Activated naive CD4-positive, alpha-beta T cell treated with anti-CD3 and anti-CD28 coated beads for 36 hours (primary cell): ENCODE measurements at places on chromosomes 13 and 19. TPM values are rescaled to one million over a fixed set of nuclear protein-coding genes. Genes with fewer than 3 reads are reported as not detected.
A peak's percentile ranks its signal among the peaks of the same experiment; 100 is the strongest.

- DNase-seq: no peak
These were observed 41.0 kb upstream of the GRTP1 start for GRCh38 chr13:113404723-113405471.

- DNase-seq: no peak
These were observed 45.3 kb upstream of the ZNF599 start for GRCh38 chr19:34818270-34818669.

- DNase-seq: no peak
These were observed 256.9 kb downstream of the SPRY2 start for GRCh38 chr13:80083853-80084676.

DNA sequence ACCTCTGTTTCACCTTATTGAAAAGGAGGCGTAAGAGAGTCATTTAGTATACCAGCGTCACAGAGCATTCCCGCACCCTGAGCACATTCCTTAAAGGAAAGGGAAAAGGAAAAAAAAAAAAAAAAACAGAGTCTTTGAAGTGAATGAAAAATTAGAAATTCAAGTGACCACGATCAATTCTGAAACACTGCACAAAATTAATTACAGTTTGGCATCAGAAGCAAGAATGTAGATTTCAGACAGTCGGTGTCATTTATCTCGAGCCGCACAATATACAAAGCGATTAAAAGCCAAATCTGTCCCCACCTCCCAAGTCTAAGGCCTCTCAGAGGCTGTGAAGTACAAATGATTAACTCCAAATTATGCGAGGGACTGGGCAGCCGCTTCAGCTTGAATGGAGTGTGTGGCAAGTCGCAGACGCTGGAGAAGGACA, 173.7 kb upstream of the ZNF507 start:
- DNase-seq: no peak

GRCh38 chr13:106986687-106987426, 418.9 kb upstream of the ARGLU1 start:
- DNase-seq: no peak

- no peak for DNase-seq
These were observed 12.9 kb downstream of the CC2D1A start for GRCh38 chr19:13918726-13919411.

- DNase-seq: no peak
These were observed 399.6 kb downstream of the FGF14 start for GRCh38 chr13:102002287-102002686.

DNA sequence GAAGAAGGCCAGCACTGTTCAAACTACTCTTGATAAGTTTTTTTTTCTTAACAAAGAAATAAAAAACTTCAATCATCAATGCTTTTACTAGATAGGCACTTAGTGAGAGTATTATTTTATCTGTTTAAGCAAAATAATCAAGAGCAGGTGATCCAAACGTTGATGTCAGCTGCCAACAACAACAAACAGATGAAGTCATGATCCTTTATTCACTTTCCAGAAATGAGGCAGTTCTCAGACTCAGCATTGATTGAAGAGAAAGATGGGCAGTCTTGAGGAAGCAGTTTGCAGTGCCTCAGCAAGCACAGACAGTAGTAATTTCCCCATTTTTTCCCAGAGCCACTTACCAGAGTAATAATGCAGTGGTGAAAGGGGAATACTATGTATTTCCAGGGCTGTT, 38.4 kb upstream of the CSNK1A1L start:
- DNase-seq: no peak

DNA sequence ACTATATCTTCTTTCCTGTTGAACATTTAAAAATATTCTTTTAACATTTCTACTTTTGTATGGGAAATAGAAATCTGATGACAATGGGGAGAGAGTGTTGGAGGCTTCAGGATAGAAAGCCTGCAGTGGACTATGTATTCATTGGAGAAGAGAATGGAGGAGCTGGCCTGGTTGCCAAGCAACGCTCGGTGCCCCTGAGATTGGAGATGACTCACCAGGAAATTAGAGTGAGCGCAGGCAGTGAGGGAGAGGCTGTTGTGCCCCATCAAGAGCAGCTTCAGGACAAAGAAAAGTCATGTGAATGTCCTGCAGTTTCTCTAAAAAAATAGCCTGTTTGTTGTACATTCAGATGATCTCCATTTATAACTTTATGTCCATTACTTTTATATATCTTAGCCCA, 48.7 kb upstream of the ZNF835 start:
- DNase-seq: no peak

DNA sequence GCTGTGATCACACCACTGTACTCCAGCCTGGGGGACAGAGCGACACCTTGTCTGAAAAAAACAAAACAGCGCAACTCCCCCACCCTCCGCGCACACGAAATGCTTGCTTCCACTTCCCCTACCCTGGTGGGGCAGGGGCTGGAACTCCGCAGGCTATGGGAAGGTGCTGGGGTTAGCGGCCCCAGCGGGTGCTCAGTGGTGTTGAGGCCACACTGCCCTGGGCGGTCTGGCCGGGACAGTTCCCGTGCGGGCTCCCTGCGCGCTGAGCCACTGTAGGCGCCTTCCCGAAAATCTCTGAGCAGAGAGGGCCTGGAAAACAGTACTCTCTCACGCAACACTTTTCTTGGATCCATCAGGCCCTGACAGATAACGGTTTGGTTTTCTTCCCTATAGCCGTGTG, 1.1 kb upstream of the WTIP start:
- no peak for DNase-seq

DNA sequence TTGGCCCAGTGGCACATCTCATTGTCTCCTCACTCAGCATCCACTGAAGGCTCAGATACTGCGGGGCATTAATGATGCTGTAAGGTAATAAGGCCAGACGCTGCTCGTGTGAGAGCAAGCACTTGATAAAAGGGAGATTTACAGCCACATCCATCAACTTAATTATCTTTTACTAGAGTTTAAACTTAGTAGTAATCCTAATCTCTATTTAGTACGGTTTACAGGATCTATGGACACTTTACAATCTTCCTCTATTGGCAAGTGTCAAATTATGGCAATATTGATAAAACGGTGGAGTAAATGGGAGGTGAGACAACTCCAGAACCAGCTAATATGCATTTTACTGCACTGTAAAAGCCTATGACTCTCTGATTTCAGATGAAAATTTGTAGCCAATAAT, 192.7 kb upstream of the GPR12 start:
- DNase-seq: no peak

DNA sequence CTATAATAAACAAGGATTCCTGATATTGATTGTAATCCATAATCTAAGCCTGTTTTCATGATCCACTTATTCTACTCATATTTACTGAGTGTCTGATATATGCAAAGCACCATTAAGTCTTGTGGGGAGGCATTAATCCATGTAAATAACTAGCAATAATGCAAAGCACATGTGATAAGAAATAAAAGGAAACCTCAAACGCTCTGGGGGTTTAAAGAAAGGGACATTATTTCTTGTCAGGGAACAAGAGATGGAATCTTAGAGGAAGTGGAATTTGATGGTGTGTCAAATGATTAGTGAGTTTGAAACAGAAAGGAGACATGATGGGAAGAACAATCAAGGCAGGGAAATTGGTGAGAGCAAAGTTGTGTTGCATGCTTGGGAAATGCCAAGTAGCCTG, 57.4 kb upstream of the FLT1 start:
- no peak for DNase-seq

- no peak for DNase-seq
These were observed 49.6 kb upstream of the ARGLU1 start for GRCh38 chr13:106617561-106617960.

GRCh38 chr13:111372651-111373425, 52.4 kb downstream of the TEX29 start:
- no peak for DNase-seq

- DNase-seq: no peak
These were observed 431.1 kb downstream of the EFNB2 start for GRCh38 chr13:106104281-106104901.

DNA sequence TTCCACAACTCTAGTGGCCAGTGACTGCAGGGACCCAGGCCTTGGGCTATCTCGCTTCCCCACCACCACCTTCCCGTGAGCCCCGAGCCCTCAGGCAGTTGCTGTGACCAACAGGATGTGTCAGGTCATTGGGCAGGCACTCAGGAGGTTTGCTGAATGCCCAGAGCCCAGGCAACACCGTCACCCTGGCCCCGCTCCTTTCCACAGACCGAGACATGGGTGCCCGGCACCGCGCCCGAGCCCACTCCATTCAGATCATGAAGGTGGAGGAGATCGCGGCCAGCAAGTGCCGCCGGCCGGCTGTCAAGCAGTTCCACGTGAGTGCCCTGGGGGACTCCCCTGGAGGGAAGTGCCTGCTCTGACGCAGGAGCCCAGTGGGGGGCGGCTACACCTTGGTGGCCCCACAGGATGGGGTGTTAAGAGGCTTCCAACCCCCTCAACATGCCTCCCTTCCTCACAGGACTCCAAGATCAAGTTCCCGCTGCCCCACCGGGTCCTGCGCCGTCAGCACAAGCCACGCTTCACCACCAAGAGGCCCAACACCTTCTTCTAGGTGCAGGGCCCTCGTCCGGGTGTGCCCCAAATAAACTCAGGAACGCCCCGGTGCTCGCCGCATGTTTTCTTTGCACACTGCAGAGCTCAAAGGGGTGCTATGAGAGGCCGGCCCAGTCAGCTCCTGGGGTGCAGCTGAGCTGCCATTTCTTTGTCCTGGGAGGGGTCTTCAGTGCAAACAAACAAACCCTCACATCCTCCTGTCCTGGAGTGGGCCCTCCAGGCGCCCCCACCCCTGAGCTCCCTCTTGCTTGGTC, 3.2 kb downstream of the RPL18A start:
- no peak for DNase-seq

GRCh38 chr13:44523146-44524015, 52.7 kb downstream of the TSC22D1 start:
- peak; percentile 7 for DNase-seq

GRCh38 chr13:47454986-47455385, 546.1 kb downstream of the SUCLA2 start:
- no peak for DNase-seq

GRCh38 chr13:29318741-29319140, 276.7 kb downstream of the SLC7A1 start:
- no peak for DNase-seq

DNA sequence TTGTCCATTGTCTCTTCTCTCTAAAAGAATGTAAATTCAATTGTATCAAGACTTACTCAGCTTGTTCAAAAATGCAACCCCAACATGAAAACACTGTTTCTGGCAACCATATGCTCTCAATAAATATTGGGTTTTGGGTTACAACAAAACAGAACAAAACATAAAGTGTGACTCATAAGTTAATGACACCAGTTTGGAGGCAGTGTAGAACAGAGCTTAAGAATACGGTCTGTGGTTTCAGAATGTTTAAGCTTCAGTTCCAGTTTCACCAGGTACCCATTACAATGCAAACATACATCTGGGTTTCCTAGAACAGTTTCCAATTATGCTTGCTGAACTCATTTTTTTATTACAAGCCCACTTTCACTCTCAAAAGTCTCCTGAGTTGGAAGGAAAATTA, 285.8 kb upstream of the PCDH9 start:
- no peak for DNase-seq

DNA sequence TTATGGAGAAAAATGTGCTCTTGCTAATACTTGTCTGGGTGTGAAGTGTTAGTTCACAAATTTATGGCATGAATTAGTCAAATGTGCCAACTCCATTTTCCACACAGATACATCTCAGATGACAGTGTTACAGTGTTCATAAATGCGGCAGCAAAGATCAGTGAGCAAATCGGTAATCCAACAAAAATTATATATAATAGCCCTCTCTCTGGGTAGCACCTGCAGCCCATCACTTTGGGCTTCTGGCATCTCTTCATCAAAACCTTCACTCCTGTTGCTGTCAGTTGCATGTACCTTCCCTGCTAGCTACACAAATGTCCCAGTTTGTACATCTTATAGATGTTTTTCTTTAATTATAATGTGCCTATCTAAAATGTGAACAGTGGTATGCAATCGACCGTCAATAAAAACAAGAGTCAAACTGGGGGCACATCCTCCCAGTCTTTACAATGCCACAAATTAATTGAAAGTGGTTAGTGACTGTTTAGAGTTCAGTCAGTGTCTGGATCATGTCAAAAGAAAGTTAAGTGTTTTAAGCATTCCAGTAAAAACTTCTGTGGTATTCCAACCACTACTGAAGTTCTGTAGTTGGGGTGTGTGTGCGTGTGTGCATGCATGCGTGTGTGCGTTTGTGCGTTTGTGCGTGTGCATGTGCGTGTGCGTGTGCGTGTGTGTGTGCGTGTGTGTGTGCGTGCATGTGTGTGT, 448.9 kb downstream of the DCT start:
- DNase-seq: no peak

- no peak for DNase-seq
These were observed 383.3 kb downstream of the RFC3 start for GRCh38 chr13:34201050-34201913.

DNA sequence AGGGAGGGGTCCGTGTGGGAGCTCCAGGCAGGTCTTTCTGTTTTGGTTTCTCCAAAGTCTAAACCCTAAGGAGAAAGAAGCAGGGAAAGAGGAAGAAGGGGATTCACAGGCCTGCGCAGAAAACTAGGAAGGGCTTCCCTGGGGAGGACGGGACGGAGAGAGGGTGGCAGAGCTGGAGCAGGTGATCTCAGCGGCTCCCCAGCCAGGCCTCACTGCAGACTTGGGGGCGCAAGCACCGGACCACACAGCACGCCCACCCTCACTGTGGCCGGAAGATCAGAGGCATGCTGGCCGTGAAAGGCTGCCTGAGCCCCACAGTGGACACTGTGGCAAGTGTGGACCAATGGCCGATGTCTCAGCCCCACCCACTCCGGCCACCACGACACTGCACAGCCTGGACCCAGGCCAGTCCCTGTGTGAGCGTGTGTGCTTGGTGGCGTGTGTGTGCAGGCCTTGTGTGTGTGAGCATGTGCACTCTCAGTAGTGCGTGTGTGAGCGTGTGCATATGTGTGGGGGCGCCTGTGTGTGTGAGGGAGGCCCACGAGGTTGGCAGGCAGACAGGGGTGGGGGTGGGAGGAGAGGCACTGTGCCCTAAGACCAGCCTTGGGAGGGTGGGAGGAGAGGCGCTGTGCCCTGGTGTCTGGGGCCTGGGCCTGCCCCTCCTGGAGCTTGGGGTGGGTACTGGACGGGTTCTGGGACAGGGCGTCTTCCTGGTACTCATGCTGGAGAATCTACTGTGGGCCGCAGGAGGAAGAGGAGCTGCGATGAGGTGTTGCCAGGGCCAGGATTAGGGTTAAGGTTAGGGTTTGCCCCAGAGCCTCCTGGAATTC, 15.4 kb upstream of the TMEM255B start:
- no peak for DNase-seq

The CYP4F12 gene
- total RNA-seq: not detected

The SIGLEC12 gene
- total RNA-seq: not detected

The XAB2 gene
- 60.4 TPM for total RNA-seq

The PLIN4 gene
- total RNA-seq: not detected

The LGI4 gene
- total RNA-seq: 1.1 TPM

The PPP6R1 gene
- 174 TPM for total RNA-seq

The ZNF98 gene
- total RNA-seq: not detected

The TIMM13 gene
- 67.3 TPM for total RNA-seq

The KLK14 gene
- total RNA-seq: 0.79 TPM

The TINCR gene
- 1.0 TPM for total RNA-seq
